ENCODE measurements at places on chromosomes 3 and 15.

GRCh38 chr15:41438206-41438605 lies 21.3 kb downstream of the RTF1 start:
- DNase-seq, result no peak

DNA sequence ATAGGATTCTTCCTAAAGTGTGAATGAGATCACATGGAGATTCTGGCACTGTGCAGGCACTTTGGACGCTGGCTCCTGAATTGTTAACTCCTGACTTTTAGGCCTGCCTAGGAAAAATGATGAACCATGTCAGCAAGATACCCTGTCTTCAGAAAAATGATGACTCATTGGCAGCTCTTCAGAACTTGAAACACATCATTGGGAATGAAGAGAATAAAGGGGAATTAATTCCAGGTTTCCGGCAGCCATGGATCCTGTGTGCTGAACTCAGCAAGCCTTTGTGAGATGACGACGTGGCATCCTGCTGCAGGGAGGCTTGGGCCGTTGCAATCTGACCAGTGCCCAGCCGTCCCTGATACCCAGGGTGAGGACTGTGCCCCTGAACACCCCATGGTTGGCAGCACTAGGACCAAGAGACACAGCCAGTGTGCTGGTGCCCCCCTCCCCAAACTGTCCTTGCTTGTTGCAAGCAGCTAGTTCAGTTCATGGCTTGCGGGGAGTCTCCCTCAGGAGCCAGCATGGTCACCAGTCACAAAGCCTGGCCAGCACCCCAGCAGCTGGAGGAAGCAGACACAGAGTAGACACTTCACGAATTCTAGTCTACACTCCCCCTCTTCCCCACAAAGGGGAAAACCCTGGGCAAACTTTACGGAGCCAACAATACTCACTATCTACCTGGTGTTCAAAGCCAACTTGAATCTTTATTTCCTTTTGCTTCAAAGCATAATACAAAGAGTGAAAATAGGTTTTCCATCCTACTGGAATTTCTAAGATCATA lies 7.8 kb upstream of the LIPC start:
- no peak for DNase-seq

DNA sequence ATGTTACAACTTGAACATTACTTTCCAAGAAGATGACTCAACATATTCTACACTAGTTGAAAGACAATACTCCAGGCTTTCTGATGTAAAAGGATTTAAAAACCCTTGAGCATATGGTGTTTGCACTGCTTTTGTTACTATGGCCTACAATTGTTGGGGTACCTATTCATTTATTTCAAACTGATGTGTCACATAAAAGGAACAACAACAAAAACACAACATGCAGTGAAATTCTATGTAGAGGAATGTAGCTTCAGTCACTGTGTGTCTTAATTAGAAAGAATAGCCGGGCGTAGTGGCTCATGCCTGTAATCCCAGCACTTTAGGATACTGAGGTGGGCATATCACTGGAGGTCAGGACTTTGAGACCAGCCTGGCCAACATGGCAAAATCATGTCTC lies 1.6 kb downstream of the SPATA16 start:
- no peak for DNase-seq

DNA sequence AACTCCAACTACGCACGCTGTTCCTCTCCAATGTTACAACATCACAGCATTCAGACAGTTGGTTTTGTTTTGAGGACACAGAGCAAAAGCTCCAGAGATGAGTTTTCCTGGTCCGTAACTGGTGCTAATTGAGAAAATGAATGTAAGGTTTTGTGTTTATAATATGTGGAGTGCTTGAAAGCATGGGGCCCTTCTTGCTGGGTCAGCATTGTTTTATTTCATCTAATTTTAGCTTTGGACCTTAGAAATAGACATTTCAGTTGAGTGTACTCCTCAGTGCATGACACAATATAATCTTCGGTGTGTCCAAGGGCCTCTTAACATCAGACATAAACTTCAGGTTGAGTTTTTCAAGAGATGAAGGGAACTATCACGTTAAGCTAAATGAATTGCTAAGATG lies 37.1 kb downstream of the ANAPC13 start:
- DNase-seq, result no peak

GRCh38 chr3:40637906-40638305 lies 113.1 kb downstream of the ZNF621 start:
- DNase-seq, result no peak

DNA sequence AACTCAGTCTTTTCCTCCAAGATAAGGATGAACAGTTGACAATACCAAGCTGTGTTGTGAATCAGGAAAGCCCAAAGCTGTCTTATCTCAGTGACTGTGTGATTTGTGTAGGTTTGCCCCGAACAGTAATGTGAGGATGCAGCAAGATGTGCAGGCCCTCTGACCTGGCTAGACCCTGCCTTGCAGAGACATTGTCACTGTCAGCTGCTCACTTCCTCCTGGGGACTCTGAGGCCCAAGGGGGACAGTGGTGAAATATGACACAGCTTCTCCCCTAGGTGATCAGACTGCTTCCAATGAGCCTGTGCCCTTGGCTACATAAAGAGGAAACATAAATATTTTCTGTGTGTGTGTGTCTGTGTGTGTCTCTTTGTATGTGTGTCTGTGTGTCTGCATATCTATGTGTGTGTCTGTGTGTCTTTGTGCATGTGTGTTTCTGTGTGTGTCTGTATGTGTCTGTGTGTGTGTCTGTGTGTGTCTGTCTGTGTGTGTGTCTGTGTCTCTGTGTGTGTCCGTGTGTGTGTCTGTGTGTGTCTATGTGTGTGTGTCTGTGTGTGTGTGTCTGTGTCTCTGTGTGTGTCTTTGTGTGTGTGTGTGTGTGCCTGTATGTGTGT lies 21.7 kb downstream of the LRRK1 start:
- DNase-seq, result no peak

GRCh38 chr3:150521463-150521862 lies 24.8 kb downstream of the SERP1 start:
- DNase-seq, result no peak

- DNase-seq, result no peak
Measured at GRCh38 chr15:34647569-34648293, 64.3 kb upstream of the GOLGA8B start.

DNA sequence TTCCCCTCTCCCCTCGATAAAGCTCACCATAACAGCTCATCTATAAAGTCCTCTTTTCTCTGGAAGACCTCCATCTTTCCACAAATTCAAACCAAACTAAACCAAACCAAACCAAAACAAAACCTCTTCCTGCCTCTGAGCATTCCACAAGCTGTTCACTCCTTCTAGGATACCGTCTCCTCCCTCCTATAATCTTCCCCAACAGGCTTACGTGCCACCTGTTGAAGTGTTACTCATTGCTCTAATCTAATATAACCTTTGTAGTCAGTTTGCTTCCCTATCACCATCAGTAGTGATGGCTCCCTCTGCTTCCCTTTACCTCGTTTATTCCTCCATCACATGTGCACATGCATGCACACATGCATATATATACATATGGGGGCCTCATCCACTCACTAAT lies 12.7 kb upstream of the CCR9 start:
- no peak for DNase-seq

GRCh38 chr15:62766599-62766998 lies 275.9 kb upstream of the TPM1 start:
- DNase-seq, result no peak

Data from T-helper 2 cell (primary cell).